ENCODE measurements at places on chromosomes 2 and 18.

DNA sequence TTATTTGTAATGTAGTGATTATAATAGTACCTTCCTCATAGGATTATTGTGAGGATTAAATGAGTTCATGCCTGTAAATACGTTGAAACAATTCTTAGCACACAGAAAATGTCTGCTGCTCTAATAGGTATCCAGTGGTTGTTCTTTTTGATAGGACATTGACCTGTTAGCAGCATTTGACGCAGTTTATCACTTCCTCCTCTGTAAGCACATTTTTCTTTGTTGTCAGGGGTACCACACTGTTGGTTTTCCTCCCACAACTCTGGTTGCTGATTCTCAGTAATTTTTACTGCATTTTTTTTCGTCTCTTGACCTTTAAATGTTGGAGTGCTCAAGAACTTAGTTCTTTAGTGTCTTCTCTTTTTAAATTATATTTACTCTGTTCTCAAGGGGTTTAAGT, 15.4 kb downstream of the PPM1B start:
- no peak for DNase-seq

DNA sequence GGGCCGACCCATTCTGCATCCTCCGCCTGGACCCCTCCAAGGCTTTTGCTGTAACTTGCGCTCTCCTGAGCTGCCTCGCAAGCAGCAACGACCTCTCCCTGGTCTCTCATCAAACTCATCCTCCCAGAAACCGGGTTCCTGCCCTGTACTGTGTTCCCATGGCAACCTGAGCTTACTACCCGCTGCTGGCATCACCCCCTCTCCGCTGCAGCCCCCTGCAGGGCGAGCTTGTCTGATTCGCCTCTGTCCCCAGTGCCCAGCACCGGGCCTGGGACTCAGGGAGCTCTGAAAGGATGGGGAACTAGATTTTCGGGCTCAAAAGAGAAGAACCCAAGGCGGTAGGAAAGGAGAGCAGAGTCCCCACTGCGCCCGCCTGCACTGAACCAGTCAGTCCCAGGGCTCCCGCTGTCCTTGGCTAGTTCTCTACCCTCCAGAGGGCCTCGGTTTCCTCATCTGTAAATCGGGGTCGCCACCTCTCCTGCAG, 463 bp downstream of the HS1BP3 start:
- DNase-seq = peak; percentile 43

DNA sequence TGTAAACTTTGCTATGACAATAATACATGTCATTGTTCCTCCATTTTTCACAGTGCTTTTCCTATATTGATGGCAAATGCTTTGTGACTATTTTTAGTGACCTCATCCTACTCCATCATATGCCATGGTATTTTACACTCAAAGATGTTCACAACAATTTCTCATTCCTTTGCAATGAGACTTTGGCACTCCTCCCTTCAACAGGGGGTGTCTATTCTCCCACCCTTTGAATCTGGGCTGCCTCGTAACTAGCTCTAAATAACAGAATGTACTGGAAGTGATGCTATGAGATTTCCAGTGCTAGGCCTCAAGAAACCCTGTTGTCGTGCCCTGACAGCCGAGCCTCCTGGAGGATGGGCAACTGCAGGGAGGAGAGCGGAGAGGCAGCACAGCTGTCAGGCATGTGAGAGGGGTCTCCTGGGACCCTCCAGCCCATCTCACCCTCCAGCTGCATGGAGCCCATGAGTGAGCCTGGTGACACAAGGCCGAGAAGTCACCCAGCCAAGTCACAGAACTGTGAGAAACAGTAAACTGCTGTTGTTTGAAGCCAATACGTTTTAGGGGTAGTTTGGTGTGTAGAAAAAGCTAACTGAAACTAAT, 103.1 kb upstream of the APCDD1 start:
- DNase-seq = no peak

DNA sequence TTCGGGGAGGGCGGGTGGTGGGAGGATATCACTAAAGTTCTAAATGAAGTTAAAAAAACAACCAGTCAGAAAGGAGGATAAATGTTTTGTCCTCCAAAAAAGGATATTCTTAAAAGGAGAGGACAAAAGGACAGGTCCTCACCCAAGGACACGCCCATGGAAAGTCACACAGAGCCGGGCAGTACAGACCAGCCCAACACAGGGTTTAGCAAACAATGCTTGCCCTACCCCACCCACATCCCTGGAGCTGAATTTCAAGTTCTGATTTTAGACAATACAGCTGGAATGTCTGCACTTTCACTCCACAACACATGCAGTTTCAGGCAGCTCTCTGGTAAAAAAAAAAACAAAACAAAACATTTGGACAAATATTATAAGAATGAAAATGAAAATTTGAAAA, 67.9 kb downstream of the SLC9A4 start:
- no peak for DNase-seq

DNA sequence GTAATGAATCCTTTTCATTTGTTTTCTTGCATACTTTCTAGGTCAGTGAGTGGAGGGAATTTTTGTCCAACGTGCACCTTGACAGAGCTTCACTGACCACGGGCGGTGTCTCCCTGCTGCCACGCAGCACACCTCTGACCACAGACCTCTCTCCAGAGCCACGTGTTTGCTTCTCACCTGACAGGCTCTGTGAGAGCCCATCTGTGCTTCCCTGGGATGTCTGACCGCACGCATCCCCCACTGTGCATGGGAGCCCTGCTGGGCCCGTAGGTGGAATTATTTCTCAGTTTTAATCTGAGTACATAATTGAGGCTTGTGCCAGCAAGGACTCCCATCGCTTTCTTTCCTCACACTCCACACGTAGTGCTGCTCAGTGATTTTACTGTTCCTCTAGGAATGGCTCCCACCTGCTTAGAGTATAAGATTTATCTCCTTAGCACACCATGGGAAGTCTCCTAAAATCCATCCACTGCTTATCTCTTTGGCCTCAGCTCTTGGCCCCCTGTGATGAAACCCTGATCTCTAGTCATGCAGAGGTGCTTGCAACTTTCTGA, 482.6 kb downstream of the TSN start:
- DNase-seq = no peak

- no peak for DNase-seq
Measured at GRCh38 chr2:230809677-230810251, 55.0 kb upstream of the ITM2C start.

DNA sequence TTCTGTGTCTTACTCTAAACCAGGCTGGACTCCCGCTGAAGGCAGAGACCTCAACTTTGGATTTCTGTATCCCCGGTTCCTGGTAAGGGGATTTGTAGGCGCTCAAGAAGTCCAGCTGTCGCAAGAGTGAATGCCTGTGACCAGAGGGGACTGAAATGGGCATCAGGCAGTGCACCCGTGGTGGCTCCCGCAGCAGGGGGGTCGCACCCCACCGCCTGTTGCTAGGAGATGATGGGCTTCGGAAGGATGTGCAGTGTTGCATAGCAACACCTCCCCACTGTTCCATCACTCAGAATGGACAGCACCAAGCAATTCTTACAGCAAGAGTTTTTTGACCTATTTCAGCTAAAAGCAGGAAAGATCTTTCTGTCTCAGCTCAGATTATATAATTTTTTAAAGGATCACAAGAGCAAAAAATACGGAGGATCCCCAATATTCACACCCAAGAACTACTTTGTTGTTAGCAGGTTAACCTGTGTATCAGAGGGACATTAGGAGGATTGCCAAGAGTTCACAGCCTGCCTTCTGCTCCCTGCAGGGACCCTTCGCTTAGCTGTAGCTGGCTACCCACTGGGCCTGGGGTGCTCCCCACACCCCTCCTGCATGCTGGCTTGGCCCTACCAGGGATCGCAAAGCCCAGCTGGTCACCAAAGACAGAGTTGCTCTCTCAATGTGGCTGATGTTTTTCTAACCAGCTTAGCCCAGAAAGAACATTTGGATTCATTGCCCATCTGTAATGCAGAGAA, 63.8 kb downstream of the SOWAHC start:
- no peak for DNase-seq

GRCh38 chr18:10546557-10547300, 20.9 kb downstream of the NAPG start:
- DNase-seq = no peak

GRCh38 chr18:7632152-7633098, 65.3 kb downstream of the PTPRM start:
- no peak for DNase-seq

- no peak for DNase-seq
Measured at GRCh38 chr2:127535422-127535901, at the start of gene MYO7B. Gene MYO7B, plus strand, starts transcription at chr2:127535683. Its CDS starts 24,040 bp downstream, at chr2:127559723.

DNA sequence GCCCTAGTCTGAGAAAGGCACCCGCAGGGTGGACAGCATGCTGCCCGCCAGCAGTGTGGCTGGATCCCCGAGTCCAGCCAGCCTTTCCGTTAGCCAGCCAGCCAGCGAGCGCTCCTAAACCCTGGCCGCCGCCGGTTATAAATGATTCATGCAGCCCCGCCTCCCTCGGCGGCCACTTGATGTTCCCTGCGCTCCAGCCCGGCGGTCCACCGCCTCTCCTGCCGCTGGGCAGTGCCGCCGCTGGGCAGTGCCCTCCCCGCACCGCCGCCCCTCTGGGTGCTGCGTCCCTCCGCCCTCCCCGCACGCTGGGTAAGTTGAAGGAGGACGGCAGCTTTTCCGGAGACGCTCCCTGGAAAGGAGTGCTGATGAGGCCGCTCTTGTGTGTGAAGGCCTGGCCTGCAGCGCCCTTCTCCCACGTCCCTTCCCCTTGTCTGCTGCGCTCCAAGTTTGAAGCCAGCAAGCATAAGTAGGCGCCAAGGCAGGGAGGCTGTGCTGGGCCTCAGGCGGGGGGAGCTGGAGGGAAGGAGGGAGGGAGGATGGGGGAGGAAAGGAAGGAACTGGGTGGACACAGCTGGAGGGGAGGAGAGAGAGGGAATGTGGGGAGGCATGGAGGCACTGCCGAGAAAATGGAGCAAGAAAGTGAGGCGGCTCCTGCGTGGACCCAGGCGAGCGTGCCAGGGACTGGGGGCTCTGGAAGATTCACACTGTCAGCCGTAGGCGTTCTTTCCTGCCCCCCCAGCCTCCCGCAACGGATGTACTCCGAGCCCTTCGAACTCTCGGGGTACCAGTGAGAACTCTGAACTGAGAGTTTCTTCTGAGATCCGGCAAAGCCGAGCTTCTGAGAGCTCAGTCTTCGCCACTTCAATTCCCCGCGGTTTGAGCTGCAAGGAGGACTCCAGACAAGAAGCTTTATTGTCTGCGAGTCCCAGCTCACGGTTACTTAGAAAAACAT, 131.9 kb downstream of the GLI2 start:
- no peak for DNase-seq

DNA sequence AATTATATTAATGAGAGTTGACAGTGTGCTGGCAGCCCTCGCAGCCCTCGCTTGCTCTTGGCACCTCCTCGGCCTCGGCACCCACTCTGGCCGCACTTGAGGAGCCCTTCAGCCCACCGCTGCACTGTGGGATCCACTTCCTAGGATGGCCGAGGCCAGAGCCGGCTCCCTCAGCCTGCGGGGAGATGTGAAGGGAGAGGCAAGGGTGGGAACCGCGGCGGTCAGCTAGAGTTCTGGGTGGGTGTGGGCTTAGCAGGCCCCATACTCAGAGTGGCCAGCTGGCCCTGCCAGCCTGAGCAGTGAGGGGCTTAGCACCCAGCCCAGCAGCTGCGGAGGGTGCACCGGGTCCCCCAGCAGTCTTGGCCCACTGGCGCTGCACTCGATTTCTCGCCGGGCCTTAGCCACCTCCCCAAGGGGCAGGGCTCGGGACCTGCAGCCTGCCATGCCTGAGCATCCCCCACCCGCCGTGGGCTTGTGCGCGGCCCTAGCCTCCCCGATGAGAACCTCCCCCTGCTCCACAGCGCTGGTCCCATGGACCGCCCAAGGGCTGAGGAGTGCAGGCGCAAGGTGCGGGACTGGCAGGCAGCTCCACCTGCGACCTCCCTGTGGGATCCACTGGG, 68.2 kb upstream of the LRRTM4 start:
- no peak for DNase-seq

GRCh38 chr18:60506682-60507081, 134.1 kb upstream of the MC4R start:
- no peak for DNase-seq

DNA sequence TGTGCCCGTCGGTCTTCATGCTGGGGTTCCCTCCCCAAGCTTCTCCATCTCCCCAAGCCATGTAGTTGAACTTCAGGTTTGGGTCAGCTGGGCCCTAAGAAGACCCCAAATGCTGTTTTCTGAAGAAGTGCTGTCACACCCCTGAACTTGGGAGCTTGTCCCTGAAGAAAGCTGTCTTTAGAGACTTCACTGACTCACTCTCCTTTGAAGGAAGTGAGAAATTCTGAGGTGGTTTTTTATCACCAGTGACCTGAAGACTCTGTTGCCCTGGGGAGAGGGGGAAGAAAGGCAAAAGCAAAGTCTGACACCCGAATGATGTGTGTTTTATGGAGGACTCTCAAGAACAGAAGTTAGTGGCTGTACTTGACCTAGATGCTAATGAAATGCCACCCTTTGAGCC, 83.6 kb upstream of the BCL2L11 start:
- no peak for DNase-seq

- no peak for DNase-seq
Measured at GRCh38 chr2:111101592-111101991, 19.1 kb upstream of the BCL2L11 start.

- DNase-seq = no peak
Measured at GRCh38 chr18:61703508-61703907, 189.3 kb downstream of the RNF152 start.

- DNase-seq = no peak
Measured at GRCh38 chr2:151403914-151404313, 5.8 kb upstream of the RIF1 start.

- no peak for DNase-seq
Measured at GRCh38 chr2:18825838-18826237, 236.5 kb upstream of the NT5C1B start.

GRCh38 chr2:96916156-96916630, 46.3 kb upstream of the SEMA4C start:
- DNase-seq = no peak

DNA sequence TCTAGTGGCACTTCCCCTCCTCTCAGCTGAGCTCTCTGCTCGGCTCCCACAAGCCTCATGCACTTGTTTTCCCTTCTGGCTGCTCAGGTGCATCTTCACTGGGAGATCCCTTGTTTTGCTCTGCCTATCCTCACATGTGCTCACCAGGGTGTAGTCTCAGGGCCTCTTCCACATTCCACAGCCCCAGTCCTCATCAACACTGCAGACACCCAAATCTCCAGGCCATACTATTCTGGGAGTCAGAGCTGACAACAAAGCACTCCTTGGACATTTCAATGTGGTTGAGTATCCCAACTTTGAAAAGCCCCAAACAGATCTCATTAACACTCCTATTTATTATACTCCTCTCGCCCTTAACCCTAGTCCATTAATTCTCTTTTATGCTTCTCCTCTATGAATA, 71.3 kb downstream of the CCDC93 start:
- no peak for DNase-seq

GRCh38 chr2:26651470-26651771, 10.3 kb upstream of the CIB4 start:
- DNase-seq = no peak
